ENCODE measurements at places on chromosomes 3 and 15.
A peak's percentile ranks its signal among the peaks of the same experiment; 100 is the strongest.

DNA sequence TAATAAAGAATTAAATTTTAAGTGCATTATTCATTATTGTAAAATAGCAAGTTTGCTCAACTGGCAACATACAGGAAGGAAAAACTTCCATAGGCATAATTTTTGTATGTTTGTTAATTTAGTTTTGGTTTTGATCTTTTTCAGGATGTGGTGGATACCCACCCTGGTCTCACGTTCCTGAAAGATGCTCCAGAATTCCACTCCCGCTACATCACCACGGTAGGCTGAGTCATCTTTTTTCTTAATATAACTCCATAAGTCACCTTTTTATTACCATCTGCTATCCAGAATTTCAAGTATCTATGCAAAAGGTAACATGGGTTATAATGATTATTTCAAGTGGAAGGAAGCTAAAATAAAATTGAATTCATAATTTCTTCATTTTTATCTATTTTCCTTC, 104.8 kb downstream of the PPP2R3A start:
- DNase-seq = no peak

- peak; percentile 8 for DNase-seq
These were observed 22.2 kb downstream of the ALDH1A2 start for GRCh38 chr15:58043192-58043903.

DNA sequence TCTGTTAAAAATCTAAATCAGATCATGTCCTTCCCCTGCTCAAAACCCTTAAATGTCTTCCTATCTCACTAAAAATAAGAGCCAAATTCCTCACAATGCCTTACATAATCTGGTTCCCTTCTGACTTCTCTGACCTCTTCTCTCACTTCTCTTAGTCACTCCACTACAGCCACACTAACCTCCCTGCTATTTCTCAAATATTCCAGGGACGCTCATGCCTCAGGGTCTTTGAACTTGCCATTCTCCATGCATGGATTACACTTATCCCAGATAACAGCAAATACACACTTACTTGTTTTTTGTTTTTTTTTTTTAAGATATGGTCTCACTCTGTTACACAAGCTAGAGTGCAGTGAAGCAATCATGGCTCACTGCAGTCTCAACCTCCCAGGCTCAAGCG, 8.5 kb downstream of the TP53BP1 start:
- no peak for DNase-seq

DNA sequence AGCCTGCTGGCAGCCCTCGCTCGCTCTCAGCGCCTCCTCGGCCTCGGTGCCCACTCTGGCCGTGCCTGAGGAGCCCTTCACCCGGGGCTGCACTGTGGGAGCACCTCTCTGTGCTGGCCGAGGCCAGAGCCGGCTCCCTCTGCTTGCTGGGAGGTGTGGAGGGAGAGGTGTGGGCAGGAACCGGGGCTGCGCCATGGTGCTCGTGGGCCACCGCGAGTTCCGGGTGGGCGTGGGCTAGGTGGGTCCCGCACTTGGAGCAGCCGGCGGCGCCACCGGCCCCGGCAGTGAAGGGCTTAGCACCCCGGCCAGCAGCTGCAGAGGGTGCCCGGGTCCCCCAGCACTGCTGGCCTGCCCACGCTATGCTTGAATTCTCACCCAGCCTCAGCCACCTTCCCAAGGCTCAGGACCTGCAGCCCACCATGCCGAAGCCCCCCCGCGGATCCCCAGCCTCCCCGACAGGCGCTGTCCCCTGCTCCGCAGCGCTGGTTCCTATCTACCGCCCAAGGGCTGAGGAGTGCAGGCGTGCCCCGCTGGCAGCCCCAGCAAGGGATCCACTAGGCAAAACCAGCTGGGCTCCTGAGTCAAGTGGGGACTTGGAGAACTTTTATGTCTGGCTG, 863.3 kb downstream of the IGSF11 start:
- DNase-seq = no peak

- peak; percentile 69 for DNase-seq
These were observed 163.2 kb downstream of the B3GALNT1 start for GRCh38 chr3:160941885-160942494.

- DNase-seq = no peak
These were observed 457.1 kb upstream of the ADAMTS9 start for GRCh38 chr3:65144791-65145351.

DNA sequence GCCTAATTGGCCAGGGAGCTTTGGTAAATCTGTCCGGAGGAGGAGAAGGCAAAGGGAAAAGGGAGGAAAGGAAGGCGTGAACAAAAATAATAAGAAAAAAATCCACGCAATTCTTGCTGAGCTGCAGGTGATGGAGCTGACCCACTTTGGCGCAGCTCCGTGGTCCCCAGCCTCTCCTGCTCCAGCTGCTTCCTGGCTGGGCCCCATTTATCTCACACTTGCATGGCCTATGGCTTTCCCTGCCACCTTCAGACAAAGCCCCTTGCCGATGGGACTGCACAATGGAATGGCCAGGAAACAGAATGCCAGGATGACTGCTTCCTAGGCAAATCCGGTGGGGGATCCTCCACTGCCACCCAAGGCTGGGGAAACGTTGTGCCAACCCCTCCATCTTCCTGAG, 6.9 kb downstream of the INSYN1 start:
- DNase-seq = no peak

- DNase-seq = no peak
These were observed 2.2 kb downstream of the HOMER2 start for GRCh38 chr15:82950295-82950694.

DNA sequence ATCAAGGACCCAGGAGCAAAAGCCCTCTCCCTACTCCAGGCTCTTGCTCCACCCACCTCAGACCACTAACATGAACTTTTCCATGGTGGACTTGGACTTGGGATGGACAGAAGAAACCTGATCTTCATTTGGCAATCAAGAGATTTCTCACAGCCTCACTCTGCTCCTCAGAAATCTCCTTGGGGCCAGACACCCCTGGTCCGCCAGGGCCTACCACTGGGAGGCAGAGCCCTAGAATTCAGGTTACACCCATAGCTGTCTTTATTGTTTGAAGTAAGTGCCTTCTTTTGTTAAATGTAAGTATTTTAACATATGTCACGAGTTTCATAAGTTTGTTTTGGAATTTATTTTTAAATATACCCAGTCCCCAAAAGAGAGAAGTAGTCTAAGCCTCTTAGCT, 13.2 kb downstream of the SHF start:
- DNase-seq = no peak

GRCh38 chr3:182917134-182917533, 63.2 kb downstream of the DCUN1D1 start:
- DNase-seq = no peak
